ENCODE measurements at places on chromosomes 7 and 10.

- no peak for DNase-seq
Observed at GRCh38 chr7:115754226-115754625, 276.3 kb downstream of the TFEC start.

DNA sequence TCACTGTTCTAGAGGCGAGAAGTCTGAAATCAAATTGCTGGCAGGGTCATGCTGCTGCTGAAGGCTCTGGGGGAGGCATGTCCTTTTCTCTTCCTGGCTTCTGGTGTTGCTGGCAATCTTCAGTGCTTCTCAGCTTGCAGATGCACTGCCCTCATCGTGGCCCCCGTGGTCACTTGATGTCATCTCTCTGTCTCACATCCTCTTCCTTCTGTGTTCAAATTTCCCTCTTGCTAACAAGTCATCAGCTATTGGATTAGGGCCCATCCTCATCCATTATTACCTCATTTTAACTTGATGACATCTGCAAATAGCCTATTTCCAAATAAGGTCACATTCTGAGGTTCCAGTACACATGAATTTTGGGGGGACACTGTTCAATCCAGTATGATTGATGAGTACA lies 36.6 kb upstream of the SRGN start:
- peak; percentile 53 for DNase-seq

DNA sequence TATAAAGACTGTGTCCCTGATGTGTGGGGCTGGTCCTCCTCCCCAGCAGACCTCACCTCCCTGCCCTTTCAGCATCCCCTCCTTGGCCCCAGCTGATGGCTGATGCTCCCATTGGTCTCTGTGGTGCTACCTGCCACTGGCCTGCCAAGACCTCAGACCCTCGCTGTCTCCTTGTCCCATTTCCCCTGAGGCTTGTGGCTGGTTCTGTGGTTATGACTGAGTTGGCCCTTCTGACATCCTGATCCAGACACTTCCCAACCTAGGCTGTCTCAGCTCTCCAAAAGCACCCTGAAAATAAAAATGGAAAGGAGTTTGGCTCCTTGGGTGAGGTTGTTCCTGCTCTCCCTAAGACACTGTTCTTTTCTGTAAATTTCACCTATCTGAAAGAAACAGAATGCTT lies 214.2 kb downstream of the RPS24 start:
- DNase-seq: no peak

DNA sequence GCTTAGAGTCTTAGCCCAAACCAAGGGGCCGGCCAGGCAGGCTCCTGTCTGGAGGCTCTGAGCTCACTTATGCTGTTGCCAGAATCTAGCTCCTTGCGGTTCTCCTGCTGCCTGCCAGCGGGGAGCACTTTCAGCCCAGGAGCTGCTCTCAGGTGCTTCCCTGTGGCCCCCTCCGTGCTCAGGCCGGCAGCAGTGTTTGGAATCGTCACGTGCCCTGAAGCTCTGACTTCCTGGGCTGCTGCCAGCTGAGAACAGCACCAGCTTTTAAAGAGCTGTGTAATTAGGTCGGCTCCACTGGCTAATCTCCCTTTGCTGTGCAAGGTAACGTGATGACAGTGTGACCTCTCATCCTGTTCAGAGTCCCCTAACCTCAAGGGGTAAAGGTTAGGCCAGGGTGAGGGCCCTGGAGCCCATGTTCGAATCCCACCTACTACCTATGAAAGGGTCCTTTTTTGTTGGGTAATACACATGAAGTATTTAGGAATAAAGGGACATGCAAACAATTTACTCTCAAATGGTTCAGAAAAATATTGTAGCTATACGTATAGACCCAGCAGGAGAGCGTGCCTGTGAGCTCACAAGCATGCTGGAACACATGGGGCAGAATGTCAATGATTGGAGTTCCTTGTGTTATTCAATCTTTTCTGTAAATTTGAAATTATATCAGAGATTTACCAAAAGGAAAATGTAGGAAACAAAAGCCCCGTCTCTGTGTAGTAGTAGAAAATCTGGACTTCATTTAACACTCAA lies 16.6 kb downstream of the ZNF862 start:
- DNase-seq: peak; percentile 71

DNA sequence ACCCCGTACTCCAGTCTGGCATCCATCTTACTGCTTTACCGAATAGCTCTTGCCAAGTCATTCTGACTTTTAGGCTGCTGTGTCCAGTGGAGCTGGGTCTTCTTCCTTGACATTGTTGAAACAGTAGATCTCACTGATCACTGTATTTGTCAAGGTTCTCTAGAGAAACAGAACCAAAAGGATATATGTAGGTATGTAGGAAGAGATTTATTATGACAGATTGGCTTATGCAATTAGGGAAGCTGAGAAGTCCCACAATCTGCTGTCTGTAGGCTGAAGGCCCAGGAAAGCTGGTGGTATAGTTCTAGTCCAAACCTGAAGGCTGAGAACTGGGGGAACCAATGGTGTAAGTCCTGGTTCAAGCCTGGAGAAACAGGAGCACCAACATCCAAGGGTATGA lies 12.1 kb upstream of the PRRT4 start:
- no peak for DNase-seq

DNA sequence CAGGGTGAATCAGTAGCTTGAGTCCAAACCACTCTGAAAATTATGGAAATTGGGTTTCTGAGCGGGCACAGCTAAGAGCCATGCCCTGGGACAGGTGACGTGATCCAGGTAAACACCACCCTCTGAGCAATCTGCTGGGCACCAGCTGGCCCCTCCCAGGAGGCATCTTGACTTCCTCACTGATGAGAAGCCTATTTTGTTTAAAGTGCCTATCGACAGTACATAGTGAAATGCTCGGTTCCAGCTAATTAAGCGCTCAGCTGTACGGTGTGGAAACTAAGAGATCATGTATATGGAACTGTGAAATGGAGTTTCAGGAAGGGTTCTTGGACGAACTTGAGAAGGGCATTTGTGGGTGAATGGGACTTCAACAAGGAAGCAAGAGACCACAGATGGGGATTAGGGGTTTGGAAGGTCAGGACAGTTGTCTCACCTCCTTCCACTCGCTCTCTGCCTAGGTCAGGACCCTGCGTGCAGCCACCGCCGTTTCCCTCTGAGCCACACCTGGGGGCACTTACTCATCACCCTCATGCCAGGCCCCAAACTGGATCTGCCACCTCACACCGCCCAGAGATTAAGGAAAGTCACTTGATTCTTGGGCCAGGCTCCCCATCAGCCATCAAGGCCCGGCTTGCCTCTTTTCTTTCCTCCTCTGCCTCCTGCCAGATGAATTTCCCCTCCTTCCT lies 3.2 kb downstream of the ITPRIP start:
- DNase-seq: peak; percentile 31

GRCh38 chr7:151542606-151543130 lies 23.0 kb upstream of the RHEB start:
- DNase-seq: no peak

GRCh38 chr7:128833946-128834325 lies 3.7 kb downstream of the FLNC start:
- DNase-seq: no peak

DNA sequence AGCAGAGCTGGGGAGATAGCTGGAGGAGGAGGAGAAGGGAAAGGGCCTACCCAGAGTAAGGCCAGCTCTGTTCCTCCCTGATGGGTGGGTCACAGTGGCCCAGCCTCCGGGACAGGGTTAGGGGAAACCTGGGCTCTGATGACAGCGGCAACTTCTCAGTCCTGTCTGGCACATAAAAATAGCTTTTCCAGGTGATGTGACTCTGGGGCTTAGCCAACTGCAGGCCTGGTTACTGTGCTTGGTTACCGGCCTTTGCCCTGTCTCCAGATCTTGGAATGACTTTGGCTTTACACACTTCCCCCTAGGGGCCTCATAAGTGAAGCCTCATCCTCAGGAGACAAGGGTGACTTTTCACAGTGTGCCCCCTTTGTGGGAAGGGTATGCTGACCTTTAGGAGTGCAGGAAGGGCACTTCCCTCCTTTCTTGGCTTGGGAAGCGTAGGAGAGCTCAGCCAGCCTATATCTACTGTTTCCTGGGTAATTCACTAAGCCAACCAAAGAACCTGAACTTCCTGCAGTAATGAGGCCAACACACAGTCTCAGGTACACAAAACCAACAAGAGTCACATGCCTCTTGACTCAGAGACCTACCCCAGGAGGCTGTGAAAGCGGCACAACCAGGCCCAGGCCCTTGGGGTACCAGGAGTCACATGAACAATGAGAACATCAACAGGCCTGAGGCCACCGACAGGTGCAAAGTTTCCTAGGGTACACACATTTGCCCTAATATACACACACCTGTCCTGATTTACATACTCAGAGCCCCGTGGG lies 11.7 kb upstream of the HILPDA start:
- peak; percentile 28 for DNase-seq

GRCh38 chr10:66837990-66838389 lies 87.8 kb upstream of the LRRTM3 start:
- peak; percentile 93 for DNase-seq

DNA sequence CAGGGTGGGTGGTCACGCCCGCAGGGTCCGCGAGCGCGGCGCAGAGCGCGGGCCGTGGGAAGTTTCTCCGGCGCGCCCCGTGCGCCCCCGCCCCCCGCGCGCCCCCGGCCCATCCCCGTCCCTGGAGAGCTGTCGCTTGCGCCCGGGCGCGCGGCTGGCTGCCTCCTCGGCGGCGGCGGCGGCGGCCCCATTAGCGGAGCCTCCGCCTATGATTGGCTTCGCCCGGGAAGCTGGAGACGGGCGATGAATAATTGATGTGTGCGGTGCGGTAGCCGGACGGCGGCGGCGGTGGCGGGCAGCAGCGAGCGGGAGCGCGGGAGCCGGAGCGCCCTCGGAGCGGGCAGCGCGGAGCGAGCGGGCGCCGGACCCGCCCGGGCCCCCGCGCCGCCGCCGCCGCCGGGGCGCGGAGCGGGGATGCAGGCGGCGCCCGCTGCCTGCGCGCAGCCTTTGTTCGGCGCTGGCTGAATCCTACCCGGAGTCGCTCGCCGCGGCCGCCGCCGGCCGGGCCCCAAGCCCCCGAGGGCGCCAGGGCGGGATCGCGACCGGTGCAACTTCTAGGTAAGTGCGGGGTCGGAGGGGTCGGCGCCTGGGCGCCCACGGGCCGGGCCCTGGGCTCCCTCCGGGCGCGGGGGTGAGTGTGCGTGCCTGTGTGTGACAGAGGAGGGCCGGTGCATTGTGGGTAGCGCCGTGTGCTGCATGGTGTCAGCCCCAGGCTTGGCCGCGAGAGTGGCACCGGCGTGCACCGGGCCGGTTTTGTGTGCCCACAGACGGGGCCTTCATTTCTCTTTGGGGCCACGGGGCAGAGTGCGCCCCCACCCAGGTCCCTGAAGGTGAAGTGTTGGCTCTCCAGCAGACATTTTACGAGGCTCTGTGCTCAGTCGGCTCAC lies 103.8 kb upstream of the PPIF start:
- no peak for DNase-seq

- no peak for DNase-seq
Observed at GRCh38 chr7:105743351-105744090, 132.9 kb downstream of the ATXN7L1 start.

DNA sequence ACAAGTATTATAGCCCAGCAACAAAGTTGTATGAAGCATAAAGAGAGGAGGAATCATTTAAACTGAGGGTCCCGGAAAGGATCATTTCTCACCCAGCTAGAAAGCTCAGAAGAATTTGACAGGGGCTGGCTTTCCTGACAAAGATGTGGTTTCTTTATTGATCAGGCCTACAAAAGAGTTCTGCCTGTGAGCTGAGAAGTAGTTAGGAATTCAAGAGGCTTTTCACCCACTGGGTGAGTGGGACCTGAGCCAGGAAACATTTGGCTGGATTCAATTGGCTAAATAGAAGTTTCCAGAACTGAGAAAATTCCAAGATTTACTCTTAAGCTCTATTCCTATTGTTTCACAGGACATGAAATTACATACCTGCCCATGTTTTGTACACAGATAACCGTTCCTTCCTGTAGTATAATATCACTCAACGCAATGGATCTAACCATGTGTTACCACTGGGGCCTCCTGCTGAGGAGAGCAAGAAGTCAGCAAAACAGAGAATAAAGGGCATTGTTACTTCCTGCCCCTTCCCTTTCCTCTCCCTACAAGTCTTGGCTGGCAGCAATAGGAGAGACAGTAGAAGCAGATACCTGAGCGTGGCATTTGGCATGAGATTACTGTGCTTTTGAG lies 53.9 kb upstream of the PAPSS2 start:
- no peak for DNase-seq

- DNase-seq: peak; percentile 57
Observed at GRCh38 chr7:142263598-142264380, 5.9 kb upstream of the PRSS58 start.

Measured in kidney tubule cell (primary cell).